Nephron progenitor cell (in vitro differentiated cells): ENCODE measurements at places on chromosomes 5 and 9.
A peak's percentile ranks its signal among the peaks of the same experiment; 100 is the strongest.

GRCh38 chr5:54753034-54753433 lies 232.4 kb downstream of the ESM1 start:
- no peak for DNase-seq

DNA sequence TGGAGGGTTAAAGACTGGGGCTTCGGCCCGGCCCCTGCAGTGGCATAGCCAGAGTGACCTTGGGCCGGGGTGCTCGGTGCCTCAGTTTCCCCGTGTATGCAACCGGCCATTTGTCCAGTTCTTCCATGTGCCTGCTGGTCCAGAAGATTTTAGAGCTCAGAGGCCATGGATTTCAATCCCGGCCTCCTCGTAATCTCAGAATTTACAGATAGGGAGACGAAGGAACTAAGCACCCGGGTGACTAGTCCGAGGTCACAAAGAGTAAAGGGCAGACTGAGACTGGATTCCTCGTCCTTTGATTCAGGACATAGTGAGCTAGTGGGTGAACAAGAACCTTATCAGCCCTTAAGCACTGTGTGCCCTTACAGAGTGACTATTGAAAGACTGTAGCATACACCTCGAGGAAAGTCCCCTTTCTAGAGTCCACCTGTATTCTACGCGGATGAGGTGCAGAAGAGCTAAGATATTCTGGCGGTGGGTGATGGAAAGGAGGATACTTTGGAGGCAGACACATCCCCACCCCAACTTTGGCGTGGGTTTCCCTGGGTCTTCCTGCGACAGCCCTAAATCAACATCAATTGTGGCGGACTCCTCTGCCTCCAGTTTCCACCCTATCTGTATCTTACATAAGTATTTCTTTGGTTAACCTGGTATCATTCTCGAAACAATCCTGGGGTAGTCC lies 597 bp downstream of the SLC31A1 start:
- DNase-seq, result peak; percentile 5

DNA sequence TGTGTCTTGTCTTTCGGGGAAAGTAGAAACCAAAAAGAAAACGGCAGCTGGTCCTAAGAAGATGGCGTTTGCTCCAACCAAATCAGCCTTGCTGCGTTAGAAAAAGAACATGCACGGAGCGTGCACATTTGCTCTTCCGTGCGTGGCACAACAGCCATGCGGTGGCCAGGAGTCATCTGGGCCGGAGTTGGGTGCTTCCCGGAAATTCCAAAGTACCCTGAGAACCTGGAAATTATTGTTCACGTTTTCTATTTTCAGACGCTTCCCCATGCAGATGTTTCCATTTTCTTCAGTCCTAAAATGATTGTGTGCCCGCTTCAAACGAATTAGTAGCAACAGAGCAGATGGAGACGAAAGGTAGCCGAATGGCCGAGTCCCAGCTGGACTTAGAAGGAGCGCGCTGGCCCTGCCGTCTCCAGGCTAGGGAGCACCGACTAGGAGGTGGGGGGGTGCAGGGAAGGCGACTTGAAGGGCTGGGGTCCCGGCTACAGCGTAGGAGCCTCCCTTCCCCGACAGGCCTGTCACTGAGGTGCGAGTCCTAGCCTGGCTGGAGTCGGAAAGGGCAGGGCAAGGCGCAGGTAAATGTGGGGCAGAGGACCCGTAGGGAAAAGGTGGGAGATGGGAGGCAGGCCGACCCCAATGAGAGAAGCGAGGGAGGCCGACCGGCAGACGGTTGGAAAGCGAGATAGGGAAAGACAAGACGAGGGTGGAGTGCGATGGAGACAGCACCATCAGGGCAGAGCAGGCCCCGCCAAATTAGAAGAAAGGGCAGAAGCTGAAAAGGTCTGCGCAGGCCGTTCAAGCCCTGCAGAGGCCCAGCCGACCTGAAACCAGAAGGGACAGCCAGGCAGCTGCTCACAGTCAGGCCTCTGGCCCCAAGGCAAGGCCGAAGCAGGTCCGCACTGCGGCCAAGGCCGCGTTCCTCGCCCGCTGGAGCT lies 1.4 kb downstream of the BARX1 start:
- DNase-seq, result peak; percentile 20

DNA sequence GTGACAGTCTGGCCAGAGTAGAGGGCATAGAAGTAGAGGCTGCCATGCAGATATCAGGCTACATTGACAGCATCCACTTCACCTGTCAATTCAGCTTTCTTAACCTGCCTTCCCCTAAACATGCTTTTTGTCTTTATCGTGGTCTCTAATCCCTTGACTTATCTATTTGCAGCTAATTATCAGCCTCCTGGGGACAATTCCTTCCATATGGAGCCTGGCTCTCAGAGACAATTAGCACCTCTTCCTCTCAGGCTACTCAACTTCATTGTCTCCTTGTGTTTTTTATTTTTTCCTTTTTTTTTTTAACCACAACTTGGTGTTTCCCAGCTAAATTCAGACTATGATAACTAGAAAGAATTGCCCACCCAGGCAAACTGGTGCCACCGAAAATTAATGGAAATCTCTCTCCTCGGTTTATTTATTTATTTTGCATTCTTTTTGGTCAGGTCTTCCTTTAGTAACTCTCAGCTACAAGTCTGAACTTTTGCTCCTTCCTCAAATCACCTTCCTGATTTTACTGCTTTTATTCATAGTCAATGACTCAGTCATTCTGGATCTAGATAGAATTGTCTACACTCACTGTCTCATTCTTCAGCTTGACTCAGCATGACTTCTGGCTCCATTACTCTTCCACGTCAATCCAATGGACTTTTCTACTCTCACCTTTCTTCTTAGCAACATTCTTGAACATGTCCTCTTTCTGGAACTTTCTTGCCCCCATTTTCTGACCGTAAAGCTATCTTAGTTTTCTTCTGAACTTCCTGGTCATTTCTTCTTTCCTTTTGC lies 63.0 kb upstream of the BASP1 start:
- DNase-seq, result no peak

DNA sequence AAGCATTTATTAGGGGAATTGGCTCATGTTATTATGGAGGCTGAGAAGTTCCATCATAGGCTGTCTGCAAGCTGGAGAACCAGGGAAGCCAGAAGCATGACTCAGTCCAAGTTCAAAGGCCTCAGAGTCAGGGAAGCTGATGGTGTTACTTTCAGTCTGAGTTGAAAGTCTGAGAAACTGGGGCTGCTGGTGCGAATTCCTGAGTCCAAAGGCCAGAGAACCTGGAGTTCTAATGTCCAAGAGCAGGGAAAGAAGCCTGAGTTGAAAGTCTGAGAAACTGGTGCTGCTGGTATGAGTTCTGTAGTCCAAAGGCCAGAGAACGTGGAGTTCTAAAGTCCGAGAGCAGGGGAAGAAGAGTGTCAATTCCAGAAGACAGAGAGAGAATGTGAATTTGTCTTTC lies 641.1 kb downstream of the ISL1 start:
- no peak for DNase-seq

GRCh38 chr9:77779010-77779409 lies 130.9 kb upstream of the GNA14 start:
- DNase-seq, result no peak

- no peak for DNase-seq
Measured at GRCh38 chr5:157718519-157718918, 12.7 kb upstream of the THG1L start.

- DNase-seq, result no peak
Measured at GRCh38 chr5:80159133-80159815, 96.6 kb downstream of the SERINC5 start.

GRCh38 chr5:145479271-145479670 lies 355.9 kb downstream of the PRELID2 start:
- no peak for DNase-seq

GRCh38 chr5:130963798-130964197 lies 201.3 kb downstream of the HINT1 start:
- no peak for DNase-seq

DNA sequence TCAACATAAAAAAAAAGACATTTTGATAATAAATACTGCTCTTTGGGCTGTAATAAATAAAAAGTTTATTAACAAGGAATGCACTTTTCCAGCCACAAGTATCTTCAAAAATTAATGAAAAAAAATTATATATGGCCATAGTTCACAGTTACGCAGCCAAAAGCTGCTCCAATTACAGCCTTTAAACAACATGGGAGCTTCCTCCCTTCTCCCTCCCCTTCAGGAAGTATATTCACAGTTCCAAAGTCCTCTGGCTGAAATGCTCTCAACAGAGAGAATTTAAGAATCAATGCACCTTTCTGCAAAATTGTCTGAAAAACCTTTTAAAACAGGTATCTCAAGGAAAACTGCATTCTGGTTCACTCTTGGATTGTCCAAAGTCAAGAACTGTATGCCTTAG lies 5.9 kb downstream of the PLK2 start:
- DNase-seq, result no peak

DNA sequence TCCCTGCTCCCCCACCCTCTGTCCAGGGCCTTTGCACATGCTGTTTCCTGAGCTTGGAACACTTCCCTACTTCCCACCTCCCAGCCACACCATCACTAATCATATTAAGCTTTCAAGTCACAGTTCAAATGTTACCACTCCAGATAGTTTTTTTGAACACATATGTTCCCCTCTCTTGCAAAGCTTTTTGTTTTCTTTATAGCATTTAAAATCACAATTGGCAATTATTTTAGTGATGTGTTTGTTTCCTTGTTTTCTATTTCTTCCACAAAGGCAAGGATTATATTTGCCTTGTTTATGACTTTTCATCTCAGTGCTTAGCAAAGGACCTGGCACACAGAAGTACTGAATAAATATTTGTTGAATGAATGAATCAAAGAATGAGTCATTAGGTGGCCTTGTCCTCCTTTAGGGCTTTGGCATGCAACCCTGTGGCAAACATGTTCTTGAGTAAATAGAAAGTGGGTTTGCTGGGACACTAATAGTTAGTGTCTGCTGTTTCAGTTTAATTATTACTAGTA lies 386.8 kb downstream of the FGF10 start:
- DNase-seq, result no peak

DNA sequence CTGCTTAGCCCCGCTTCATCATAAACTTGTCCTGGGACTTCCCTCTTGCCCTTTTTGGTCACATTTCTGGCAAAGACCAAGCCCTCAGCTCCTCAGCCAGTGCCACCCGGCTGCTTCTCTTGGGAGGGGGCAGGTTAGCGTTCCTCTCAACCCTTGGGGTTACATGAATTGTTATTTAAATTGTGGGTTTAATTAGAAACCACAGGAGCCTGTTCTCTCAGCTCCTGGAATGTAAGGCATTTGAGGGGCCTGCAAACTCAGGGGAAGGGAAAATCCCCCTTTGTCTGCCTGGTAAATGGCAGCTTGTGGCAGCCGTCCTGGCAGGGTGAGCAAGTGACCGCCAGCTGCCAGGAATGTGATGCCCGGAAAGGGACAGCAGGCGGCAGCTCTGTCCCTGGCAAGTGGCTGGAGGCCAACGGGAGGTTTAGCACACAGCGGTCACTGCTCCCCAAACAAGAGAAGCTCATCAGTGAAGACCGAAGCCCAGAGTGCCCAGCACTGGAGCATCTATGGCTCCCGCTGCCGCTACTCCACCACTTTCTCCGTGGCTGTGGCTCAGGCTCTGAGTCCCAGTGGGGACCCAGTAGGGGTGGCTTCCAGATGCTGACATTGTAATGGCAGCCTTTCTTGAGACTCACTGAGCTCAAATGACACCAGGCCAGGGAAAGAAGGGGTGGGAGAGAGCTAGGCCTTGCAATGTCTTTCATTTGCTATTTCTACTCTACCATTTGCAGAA lies 51.7 kb downstream of the SHB start:
- peak; percentile 62 for DNase-seq

- no peak for DNase-seq
Measured at GRCh38 chr9:136792321-136793085, 1.4 kb downstream of the TMEM141 start.

GRCh38 chr5:1209896-1210776 lies 8.7 kb downstream of the SLC6A19 start:
- DNase-seq, result no peak

DNA sequence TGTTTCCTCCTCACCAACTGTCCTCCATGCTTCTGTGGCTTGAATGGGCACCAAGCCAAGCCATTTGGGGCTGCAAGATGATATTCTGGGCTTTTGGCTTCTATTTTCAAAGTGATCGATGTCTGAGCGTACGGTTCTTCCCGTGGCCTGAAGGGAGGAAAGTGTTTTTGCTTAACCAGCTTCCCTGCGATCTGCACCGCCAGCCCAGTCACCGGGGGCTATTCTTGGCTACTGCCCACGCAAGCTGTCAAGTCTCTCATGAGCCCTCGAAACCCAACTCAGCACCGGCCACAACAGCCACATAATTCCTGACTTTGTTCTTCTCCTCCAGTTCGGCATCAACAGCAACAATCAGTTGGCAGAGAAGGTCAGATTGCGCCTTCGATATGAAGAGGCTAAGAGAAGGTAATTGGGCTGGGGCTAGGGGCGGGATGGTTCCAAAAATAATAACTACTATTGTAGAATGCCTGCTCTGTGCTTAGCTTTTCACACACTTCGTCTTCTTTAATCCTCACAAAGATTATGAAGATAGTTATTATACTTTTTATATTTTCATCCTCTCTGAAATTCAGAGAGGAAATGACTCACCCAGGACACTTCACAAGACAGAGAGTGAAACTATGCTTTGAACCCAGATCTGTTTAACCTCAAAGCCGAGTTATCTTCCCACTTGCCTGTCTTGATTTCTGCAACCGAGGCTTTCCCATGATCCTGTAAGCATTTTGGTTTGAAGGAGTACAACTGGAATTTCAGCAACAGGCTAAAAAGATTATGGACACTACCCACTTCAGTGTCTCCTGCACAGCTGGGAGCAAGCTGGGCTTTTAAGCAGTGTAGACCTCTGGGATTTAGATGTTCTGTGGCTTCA lies 76.4 kb upstream of the RARS1 start:
- DNase-seq, result no peak

DNA sequence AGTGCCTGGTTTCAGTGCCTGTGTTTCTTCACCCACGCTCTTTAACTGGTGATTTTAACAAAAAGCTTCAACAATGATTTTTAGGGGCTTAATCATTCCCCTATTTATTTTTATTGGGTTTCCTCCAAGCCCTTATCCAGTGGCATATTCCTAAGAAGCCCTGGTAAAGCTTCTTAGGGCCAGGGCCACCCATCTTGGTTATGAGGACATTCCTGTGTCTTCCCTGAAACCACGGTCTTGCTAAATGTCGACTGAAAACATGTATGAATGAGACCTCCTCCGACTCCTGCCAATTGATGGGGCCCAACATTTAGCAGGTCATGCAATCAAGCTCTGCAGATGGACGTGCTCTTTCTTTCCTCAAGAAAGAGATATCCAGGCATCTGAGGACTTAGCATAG lies 13.7 kb upstream of the CARTPT start:
- no peak for DNase-seq

DNA sequence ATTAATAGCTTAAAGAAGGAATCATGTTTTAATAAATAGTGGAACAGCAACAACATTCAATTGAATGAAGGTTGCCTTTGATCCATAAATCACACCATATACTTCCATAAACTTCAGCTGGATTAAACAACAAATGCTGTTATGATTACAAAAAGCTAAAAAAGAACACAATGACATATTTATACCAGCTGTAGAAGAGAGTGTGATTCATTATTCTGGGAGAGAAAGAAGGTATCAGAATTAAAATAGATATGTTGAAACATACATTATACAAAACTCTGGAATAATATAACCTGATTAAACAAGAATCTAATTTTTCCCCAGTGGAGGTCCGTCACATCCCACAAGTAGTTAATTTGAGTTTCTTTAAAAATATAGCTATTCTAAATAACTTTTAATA lies 7.5 kb upstream of the RECK start:
- no peak for DNase-seq
